Right lobe of liver (tissue), 6 donors: ENCODE measurements at places on chromosomes 16 and 17. TPM values are rescaled to one million over a fixed set of nuclear protein-coding genes. Genes with fewer than 3 reads are reported as not detected.

- peaks cover 12% of the 10 kb centered on the region for H3K36me3 ChIP-seq
- H3K27ac ChIP-seq = no peak overlapping the region
- no peaks in the 10 kb centered on the region for H3K27me3 ChIP-seq
- DNase-seq = no peak
- no peaks in the 10 kb centered on the region for H3K4me1 ChIP-seq
Measured at GRCh38 chr16:85665929-85666328, 22.8 kb downstream of the GINS2 start.

- H3K4me1 ChIP-seq = no peaks in the 10 kb centered on the region
- no peak overlapping the region for H3K4me3 ChIP-seq
- no peaks in the 10 kb centered on the region for H3K36me3 ChIP-seq
- no peaks in the 10 kb centered on the region for H3K27me3 ChIP-seq
- no peak for DNase-seq
Measured at GRCh38 chr17:18043491-18043890, 4.3 kb downstream of the GID4 start.

GRCh38 chr17:7756968-7757367, 39.4 kb downstream of the DNAH2 start:
- no peaks in the 10 kb centered on the region for H3K4me1 ChIP-seq
- no peaks in the 10 kb centered on the region for H3K27me3 ChIP-seq
- H3K27ac ChIP-seq = no peak overlapping the region
- no peaks in the 10 kb centered on the region for H3K36me3 ChIP-seq
- no peak for DNase-seq

The SF3B3 gene
- 86.6 TPM for total RNA-seq

The TP53TG3B gene
- total RNA-seq = not detected

The HS3ST3A1 gene
- total RNA-seq = 4.2 TPM
